ENCODE measurements at places on chromosomes 16 and 17.

DNA sequence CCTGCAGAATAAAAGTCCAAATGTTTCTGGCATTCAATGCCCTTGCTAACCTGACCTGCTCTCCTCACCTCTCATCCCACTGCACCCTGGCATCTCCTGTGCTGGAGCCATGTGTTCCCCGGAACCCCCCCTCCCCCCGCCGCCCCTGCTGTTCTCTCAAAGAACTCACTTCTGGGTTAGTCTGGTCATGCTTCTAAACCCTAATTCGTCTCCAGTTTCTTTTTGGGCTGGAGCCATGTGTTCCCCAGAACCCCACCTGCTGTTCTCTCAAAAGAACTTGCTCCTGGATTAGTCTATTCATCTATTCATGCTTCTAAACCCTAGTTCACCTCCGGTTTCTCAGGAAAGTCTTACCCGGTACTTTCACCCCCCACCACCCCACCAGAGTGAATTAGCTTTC is 808 bp upstream of the ALOX15 start:
- DNase-seq = no peak

GRCh38 chr17:45905814-45906213 is 11.5 kb downstream of the MAPT start:
- no peak for DNase-seq

GRCh38 chr17:56786989-56787482 is 46.7 kb downstream of the C17orf67 start:
- peak; percentile 97 for DNase-seq

DNA sequence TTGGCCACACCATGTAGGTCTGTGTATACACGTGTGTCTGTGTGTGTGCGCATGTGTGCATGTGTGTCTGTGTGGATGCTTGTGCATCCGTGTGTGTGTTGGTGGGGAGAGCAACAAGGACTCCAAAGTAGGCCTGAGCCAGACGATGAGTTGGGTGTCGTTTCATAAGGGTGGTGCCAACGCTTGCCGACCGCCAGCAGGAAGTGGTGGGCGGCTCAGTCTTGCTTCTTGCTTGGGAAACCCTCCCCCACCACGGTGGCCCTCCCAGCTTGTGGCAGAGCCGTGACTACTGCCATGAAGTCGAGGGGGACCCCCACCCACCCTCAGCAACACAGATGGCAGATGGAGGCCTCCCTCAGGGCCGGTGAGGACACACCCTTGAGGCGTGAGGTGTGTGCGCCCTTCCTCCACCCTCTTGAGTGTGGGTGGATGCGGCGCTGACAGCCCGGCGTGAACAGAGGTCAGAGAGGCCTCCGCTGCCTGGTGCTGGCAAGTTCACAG is 17.5 kb downstream of the SBK1 start:
- DNase-seq = no peak

GRCh38 chr16:68503334-68503733 is 35.8 kb upstream of the ZFP90 start:
- DNase-seq = no peak
